Tibial nerve (tissue), 4 donors: ENCODE measurements at places on chromosomes 1 and 21. TPM values are rescaled to one million over a fixed set of nuclear protein-coding genes. Genes with fewer than 3 reads are reported as not detected.

GRCh38 chr1:206472024-206472423 is 1.7 kb downstream of the IKBKE start:
- no peak overlapping the region for H3K4me3 ChIP-seq
- H3K27me3 ChIP-seq, result no peaks in the 10 kb centered on the region
- no peaks in the 10 kb centered on the region for H3K4me1 ChIP-seq
- no peaks in the 10 kb centered on the region for H3K36me3 ChIP-seq
- no peak overlapping the region for H3K27ac ChIP-seq
- no peak for DNase-seq

GRCh38 chr1:18279351-18280074 is 171.9 kb downstream of the IGSF21 start:
- H3K27me3 ChIP-seq, result no peaks in the 10 kb centered on the region
- H3K4me3 ChIP-seq, result no peak overlapping the region
- no peak overlapping the region for H3K27ac ChIP-seq

Gene FCRL5
- not detected for total RNA-seq

- no peaks in the 10 kb centered on the region for H3K27me3 ChIP-seq
- peaks cover 10% of the 10 kb centered on the region for H3K4me1 ChIP-seq
- H3K36me3 ChIP-seq, result no peaks in the 10 kb centered on the region
These were observed 43.6 kb downstream of the PBX1 start for GRCh38 chr1:164602480-164603093.
